Astrocyte of the spinal cord (primary cell): ENCODE measurements at places on chromosomes 12 and 14.

DNA sequence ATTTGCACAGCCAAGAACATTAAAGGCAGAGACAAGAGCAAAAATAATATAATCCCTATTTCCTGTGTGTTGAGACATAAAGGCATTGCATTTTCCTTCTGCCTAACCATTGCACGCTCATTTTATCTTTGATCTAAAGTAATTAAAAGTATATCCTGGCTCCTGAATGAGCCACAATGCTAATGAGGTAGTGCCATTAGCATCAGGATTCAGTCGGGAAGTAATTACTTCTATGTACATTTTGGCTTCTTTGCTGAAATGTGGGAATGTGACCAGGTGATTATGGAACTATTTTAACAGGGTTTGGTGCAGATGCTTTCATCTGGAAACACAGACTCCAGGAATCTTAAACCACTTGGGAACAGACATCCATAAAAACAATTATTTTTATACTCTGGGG is 77.4 kb downstream of the TMTC1 start:
- no peak for DNase-seq

DNA sequence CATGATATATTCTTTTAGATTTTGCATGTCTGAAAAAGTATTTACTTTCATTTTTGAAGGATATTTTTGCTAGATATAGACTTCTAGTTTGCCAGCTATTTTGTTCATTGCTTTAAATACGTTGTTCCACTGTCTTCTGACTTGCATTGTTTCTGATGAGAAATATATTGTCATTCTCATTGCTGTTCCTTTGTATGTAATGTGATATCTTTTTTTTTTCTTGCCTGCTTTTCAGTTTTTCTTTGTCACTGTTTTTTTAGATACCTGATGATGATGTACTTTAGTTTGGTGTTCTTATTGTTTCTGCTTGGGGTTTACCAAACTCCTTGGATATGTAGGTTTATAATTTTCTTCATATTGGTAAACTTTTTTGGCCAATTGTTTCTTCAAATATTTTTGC is 107.9 kb downstream of the SNAPC1 start:
- DNase-seq = no peak

DNA sequence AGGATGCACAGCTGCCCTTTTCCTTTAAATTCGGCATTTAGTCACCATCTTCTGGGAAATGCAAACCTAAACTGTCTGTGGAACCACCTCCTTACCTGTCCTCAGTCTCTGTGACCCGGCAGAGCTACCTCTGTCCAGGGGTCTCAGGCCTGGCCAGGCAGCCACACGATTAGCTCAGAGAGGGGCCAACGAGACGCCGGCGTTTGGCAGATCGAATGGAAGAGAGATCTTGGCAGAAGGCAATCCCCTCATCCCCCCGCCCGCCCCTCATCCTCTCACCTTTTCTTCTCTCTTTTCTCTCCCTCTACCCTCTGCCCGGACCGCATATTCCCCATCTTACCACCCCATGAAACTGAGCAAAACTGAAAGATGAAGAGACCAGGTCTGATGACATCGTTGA is 101.0 kb downstream of the PIWIL1 start:
- no peak for DNase-seq

- no peak for DNase-seq
Measured at GRCh38 chr12:112350593-112351592, 31.3 kb downstream of the HECTD4 start.

GRCh38 chr12:120093336-120093591 is 23.3 kb downstream of the RAB35 start:
- DNase-seq = no peak

DNA sequence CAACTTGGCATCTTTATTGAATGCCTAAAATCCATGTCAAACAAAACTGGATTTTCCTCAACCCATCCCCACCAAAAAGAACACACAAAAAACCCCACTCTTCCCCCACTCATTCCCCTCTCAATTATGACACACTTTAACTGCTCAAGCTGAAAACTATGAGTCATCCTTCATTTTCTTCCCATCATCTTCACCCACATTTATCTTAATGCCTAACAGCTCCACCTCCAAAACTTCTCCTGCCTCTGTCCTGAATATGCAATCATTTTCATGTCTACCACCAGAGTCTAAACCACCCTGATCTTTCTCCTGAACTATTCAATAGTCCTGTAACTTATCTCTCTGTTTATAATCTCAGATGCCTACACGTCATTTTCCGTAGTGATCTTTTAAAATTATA is 239.7 kb downstream of the BCAT1 start:
- no peak for DNase-seq

DNA sequence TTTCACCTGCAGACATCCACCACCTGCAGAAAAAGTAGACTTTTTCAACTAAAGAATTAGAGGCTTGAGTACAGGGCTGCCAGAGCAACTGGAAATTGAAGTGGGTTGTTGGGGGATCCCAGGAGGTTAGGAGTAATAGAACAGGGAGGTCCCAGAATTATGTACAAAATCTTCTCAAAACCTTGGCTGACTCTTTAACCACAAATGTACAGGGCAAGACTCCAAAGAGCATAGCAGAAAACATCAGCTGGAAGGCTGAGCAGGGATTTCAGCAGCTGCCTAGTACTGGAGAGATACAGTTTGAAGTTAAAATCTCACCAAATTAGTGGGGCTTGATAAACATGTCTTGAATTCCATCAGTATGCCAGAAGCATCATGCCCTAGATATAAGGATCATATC is 191.6 kb downstream of the CRADD start:
- DNase-seq = peak; percentile 66

DNA sequence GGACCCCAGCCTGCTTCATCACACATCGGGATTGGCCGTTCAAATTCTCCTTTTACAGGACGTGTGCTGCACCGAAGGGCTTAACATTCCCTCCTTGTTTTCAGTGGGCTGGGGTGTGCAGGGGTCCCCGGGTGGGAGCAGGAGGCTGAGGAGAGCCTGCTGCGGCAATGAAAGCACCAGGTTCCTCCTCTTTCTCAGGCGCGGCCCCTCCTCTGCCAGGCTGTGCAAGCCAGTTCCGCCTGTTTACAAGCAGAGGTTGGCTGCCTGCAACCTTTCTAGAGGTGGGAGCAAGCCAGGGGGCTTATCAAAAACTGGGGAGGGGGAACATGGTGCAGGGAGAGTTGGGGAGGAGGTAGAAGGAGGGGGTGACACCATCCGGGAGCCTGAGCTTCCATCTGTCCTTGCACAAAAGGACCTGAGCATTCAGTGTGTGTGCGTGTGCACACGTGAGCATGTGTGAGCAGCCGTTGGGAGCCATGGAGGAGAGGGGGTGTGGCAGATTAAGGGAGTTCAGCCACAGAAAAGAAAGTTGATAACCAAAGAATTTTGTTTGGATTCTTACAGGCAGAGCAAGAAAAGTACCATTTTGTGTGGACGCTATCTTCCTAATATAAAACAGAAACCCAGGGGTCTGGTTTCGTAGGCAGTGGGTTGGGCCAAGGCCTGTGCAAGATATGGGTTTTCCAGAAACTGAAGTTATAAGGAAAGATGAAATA is 108.8 kb upstream of the RFLNA start:
- no peak for DNase-seq

- DNase-seq = no peak
Measured at GRCh38 chr14:88612981-88613380, 50.1 kb downstream of the ZC3H14 start.

DNA sequence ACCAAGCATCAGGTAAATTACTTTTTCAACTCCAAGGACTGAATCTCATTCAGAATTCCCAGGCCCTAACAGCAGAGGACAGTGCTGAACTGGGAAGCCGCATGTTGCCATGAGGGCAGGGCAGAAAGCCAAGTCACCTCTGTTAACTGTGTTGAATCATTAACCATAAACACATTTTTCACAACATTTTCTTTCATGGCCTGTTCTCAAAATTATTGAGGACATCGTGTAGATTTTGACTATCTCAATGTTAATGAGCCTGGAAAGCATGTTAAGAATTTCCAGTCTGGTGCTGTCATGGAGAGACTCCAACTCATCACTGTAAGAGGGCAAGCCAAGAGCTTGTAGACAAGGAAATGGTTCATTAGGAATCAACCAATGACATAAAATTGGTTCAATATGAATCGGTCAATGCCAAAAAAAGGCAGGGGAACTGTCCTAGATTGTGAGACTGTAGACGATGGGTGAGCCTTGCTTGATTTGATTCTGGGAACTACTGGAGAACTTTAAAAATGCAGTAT is 33.7 kb downstream of the CPM start:
- peak; percentile 79 for DNase-seq

- DNase-seq = peak; percentile 75
Measured at GRCh38 chr12:6180268-6181051, 19.7 kb upstream of the CD9 start.

DNA sequence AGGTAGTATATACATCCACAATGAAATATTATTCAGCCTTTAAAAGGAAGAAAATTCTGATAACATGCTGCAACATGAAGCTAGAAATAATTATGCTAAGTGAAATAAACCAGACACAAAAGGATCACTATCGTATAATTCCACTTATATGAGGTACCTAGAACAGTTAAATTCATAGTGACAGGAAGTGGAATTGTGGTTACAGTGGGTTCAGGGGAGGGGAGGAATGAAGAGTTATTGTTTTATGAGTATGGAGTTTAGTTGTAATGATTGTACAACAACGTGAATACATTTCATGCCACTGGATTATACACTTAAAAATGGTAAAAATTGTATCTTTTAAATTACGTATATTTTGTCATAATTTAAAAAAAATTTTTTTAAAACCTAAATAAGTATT is 21.0 kb downstream of the EEA1 start:
- DNase-seq = no peak

- DNase-seq = no peak
Measured at GRCh38 chr14:92153581-92153980, 31.8 kb downstream of the CPSF2 start.

DNA sequence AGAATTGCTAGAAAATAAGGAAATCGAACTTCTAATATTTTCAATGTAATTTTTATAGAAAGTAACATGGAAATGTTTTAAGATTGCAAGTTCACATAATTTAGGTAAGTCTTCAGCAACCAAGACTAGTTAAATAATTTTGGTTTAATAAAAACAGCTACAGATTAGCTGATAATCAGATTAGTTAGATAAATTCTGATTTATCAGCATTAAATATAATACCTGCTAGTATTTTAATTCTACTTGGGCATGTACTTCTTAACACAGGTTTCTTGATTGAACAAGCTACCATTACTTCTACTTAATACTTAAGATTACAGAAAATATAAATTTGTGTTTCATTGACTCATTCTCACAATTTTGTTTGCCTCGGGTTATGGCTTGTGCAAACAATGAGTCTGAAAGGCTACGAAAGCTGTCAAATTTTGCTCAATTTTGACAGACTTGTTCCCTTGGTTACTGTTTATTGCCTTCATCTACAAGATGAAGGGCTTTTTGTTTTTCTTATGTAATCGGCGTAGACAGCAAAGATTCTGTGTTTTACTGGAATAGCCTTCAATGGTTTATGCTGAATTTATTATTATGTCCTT is 116.1 kb upstream of the NUDT4 start:
- DNase-seq = no peak

DNA sequence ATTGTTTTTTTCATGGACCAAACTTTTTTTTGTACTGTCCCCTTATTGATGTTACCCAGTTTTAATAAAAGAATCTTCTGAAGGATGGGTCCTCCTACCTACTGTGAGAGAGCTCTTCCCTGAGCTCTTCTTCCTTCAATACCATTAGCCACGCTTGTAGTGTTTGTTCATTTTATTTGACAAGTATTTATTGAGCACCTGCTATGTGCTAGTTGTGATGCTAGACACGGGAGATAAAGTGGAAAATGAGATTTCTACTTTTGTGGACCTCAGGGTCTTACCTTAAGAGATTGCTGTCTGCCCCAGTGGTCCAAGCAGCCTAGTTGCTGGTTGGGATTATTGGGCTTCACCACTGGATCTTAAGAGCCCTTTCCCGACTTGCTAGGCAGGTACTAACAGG is 3.2 kb upstream of the GPD1 start:
- DNase-seq = no peak

DNA sequence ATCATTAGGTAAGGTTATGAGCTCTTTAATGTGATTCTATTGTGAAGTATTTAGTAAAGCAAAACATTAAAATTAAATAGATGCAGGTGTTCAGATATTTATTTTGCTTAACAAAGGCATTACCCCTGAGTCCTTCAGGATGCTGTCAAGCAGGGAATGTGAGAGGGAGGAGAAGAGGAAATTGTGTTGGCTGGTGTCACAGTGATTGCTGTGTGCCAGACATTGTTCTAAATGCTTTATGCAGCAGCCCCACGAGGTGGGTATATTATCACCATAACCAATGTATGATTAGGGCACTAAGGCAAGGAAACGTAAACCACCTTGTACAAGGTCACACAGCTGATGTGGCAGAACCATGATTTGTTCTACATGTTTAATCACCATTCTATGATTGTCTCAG is 80.1 kb downstream of the STAB2 start:
- DNase-seq = no peak

- DNase-seq = peak; percentile 17
Measured at GRCh38 chr12:70190262-70191010, 52.8 kb upstream of the CNOT2 start.

DNA sequence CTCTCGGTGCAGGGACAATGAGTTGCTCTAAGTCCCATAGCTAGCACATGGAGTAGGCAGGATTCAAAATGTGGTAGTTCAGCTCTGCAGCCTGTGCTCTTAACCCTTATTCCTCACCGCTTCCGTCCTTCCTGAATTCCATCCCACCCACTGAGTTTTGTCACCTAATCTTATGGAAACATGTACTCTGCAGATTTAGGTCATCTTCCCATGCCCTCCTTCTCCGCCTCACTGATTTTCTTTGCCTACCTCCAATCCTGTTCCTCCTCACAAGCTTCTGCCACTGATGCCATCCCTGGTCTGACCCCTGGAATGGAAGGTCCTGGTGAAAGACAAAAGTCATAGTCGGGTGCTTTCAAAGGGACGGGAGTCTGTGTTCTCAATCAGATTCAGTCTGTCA is 46.5 kb upstream of the ABCC9 start:
- DNase-seq = no peak

GRCh38 chr12:19757317-19757877 is 318.1 kb downstream of the AEBP2 start:
- peak; percentile 71 for DNase-seq

DNA sequence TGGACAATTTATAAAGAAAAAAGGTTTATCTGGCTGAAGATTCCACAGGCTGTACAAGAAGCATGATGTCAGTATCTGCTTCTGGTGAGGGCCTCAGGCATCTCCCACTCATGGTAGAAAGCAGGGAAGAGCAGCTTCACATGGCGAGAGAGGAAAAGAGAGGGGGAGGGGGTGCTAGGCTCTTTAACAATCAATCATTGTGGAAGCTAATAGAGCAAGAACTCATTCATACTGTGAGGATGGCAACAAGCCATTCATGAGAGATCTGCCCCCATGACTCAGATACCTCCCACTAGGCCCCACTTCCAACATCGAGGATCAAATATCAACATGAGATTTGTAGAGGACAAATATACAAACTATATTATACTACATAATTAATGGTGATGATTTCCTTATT is 361.9 kb upstream of the FAR2 start:
- peak; percentile 83 for DNase-seq
